ENCODE measurements at places on chromosomes 13 and 19. TPM values are rescaled to one million over a fixed set of nuclear protein-coding genes. Genes with fewer than 3 reads are reported as not detected.
A peak's percentile ranks its signal among the peaks of the same experiment; 100 is the strongest.

Gene PSG6
- total RNA-seq: not detected

Gene ITGBL1
- total RNA-seq: 2.4 TPM

Gene FREM2
- total RNA-seq: 0.20 TPM

Gene CLDND2
- not detected for total RNA-seq

Gene PCDH17
- 7.4 TPM for total RNA-seq

DNA sequence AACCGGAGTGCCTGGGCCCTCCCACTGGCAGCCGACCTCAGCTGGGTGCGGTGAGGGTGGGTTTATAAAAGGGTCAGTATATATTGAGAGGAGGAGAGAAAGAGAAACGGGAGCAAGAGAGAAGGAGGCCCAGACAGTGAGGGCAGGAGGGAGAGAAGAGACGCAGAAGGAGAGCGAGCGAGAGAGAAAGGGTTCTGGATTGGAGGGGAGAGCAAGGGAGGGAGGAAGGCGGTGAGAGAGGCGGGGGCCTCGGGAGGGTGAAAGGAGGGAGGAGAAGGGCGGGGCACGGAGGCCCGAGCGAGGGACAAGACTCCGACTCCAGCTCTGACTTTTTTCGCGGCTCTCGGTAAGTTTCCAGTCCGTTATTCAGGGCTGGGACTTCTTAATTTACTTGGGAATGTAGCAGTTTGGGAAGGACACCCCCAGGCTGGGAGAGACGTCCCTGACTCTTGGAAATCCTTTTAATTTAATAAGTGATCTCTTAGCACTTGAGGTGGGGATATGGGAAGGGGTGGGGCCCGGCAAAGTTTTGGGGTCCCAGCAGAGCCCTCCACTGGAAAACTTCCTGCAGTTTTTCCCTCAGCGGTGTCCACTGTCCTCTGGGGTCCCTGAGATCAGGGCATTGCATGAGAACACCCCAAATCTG, at the start of gene EMP3:
Gene EMP3 (plus strand): TSS at position 288 of the 646 bp plus-strand sequence. CDS start 1,293 bp downstream, outside the sequence.
- H3K36me3 ChIP-seq: peaks cover 6% of the 10 kb centered on the region
- peak within 1 kb of the TSS; percentile 84 for H3K27ac ChIP-seq
- peak within 1 kb of the TSS; percentile 57 for H3K4me3 ChIP-seq
- H3K4me1 ChIP-seq: peaks cover 55% of the 10 kb centered on the region
- no peaks in the 10 kb centered on the region for H3K27me3 ChIP-seq

DNA sequence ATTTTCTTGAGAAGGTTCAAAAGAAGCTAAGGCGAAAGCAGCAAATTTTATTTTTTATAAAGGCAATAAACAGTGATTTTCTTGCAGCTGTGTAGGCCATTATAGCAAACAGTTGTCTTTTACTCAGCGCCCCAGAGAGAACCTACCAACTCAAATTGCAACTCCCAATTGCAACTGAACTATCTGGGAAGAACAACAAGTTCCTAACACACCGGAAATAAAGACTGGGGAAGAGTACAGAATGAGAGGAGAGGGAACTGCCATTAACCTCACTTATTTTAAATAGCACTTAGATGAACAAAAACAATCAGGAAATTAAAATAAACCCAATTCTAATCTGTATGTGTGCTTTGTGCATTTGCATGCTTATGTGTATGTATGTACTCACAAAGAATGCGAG, 171.1 kb downstream of the KCTD12 start:
- H3K36me3 ChIP-seq: no peaks in the 10 kb centered on the region
- no peaks in the 10 kb centered on the region for H3K27me3 ChIP-seq
- no peak for DNase-seq
- H3K27ac ChIP-seq: no peak overlapping the region
- H3K4me3 ChIP-seq: no peak overlapping the region
- no peaks in the 10 kb centered on the region for H3K4me1 ChIP-seq

DNA sequence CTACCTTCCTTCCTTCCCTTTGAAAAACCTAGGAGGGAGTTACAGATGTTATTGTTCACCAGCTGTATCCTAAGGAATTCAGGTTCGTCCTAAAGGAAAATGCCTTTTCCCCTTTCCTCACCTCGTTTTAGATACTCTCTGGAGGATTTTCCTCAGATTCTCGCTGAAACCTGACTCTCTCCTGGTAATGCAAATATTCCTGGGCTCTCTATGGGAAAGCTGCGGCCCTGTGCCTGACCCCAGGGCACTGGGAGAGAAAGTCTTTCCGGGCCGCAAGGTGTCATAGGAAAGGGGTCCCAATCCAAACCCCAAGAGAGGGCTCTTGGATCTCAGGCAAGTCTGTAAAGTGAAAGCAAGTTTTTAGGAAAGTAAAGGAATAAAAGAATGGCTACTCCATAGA, 13.1 kb upstream of the OR1M1 start:
- no peak for DNase-seq
- H3K4me1 ChIP-seq: peaks cover 10% of the 10 kb centered on the region
- no peaks in the 10 kb centered on the region for H3K27me3 ChIP-seq

- no peaks in the 10 kb centered on the region for H3K36me3 ChIP-seq
- no peaks in the 10 kb centered on the region for H3K4me1 ChIP-seq
- no peak overlapping the region for H3K27ac ChIP-seq
- DNase-seq: no peak
- H3K4me3 ChIP-seq: no peak overlapping the region
These were observed 76.3 kb upstream of the TRPC4 start for GRCh38 chr13:37945651-37946575.

- H3K27ac ChIP-seq: peak overlapping the region; percentile 67
- no peaks in the 10 kb centered on the region for H3K4me1 ChIP-seq
- no peaks in the 10 kb centered on the region for H3K27me3 ChIP-seq
- no peak overlapping the region for H3K4me3 ChIP-seq
- DNase-seq: no peak
- H3K36me3 ChIP-seq: peaks cover 22% of the 10 kb centered on the region
These were observed 114.4 kb downstream of the ZAR1L start for GRCh38 chr13:32200741-32201140.

GRCh38 chr13:26956522-26957142, 196.0 kb upstream of the GPR12 start:
- no peak overlapping the region for H3K4me3 ChIP-seq
- DNase-seq: no peak
- no peaks in the 10 kb centered on the region for H3K4me1 ChIP-seq
- H3K36me3 ChIP-seq: no peaks in the 10 kb centered on the region
- H3K27me3 ChIP-seq: no peaks in the 10 kb centered on the region
- H3K27ac ChIP-seq: no peak overlapping the region

- H3K4me1 ChIP-seq: no peaks in the 10 kb centered on the region
- H3K4me3 ChIP-seq: no peak overlapping the region
- H3K27ac ChIP-seq: no peak overlapping the region
- no peaks in the 10 kb centered on the region for H3K27me3 ChIP-seq
These were observed 9.6 kb downstream of the TSSK6 start for GRCh38 chr19:19505669-19506326.

DNA sequence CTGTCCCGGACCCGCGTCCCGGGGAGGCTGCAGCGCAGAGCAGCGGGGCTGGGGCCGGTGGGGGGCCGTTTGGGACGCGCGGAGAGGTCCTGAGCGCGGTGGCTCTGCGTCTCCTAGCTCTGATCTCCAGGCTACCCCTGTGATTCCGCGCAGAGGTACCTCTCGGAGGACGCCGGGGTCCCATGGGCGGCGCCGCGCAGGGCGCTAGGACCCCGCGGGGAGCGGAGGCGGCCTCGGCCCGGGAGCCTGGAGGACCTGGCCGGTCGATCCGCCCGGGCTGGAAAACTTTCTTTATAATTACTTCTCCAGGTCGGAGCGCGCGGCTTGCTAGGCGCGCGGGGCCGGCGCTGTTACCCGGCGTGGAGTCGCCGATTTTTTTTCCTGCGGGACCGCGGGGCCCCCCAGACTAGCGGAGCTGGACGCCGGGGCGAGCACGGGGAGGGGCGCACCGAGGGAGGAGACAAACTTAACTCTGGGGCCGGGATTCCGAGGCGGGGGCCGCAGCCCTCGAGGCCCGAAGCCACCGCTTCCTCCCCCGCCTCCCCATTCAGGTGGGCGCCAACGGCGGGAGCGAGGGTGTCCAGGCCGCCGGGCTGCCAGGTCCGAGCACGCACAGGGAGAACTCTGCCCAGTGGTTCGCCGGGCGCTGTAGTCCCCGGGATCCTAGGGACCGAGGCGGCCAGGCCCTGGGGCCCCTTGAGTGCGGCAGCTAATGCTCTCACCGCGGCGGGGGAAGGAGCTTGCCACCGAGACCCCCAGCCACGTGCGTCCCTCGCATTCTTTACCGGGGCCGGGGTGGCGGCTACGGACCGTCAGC, 848 bp upstream of the CEBPA start:
- peak overlapping the region; percentile 48 for H3K27ac ChIP-seq
- no peaks in the 10 kb centered on the region for H3K27me3 ChIP-seq
- H3K4me1 ChIP-seq: no peaks in the 10 kb centered on the region
- H3K36me3 ChIP-seq: no peaks in the 10 kb centered on the region
- H3K4me3 ChIP-seq: peak overlapping the region; percentile 61

DNA sequence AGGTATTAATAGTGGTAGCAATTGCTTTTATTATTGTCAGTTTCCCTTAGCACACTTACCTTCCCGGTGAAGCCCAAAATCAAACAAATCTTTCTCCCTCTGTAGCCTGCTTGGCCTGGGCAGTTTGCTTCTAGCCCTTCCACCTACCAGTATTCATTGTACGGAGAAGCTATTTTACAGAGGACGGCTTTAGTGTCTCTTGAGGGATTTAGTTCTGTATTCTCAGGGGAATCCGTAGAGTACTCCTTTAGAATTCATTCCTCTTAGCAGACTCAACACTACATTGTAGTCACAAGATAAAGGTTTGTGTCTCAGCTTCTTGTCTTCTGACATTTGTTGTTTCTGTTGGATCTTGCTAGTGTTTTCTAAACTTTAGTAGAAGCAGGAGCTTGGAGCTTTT, 24.1 kb upstream of the WTIP start:
- H3K4me1 ChIP-seq: peaks cover 31% of the 10 kb centered on the region
- no peak for DNase-seq
- no peak overlapping the region for H3K4me3 ChIP-seq
- peaks cover 48% of the 10 kb centered on the region for H3K36me3 ChIP-seq

- H3K4me1 ChIP-seq: no peaks in the 10 kb centered on the region
- H3K4me3 ChIP-seq: no peak overlapping the region
- no peaks in the 10 kb centered on the region for H3K36me3 ChIP-seq
- peaks cover 36% of the 10 kb centered on the region for H3K27me3 ChIP-seq
These were observed 16.3 kb upstream of the TCF3 start for GRCh38 chr19:1668486-1669270.

GRCh38 chr19:4491446-4491845, 19.3 kb downstream of the HDGFL2 start:
- no peaks in the 10 kb centered on the region for H3K27me3 ChIP-seq
- no peak for DNase-seq
- no peak overlapping the region for H3K4me3 ChIP-seq
- H3K4me1 ChIP-seq: peaks cover 4% of the 10 kb centered on the region
- H3K27ac ChIP-seq: no peak overlapping the region

DNA sequence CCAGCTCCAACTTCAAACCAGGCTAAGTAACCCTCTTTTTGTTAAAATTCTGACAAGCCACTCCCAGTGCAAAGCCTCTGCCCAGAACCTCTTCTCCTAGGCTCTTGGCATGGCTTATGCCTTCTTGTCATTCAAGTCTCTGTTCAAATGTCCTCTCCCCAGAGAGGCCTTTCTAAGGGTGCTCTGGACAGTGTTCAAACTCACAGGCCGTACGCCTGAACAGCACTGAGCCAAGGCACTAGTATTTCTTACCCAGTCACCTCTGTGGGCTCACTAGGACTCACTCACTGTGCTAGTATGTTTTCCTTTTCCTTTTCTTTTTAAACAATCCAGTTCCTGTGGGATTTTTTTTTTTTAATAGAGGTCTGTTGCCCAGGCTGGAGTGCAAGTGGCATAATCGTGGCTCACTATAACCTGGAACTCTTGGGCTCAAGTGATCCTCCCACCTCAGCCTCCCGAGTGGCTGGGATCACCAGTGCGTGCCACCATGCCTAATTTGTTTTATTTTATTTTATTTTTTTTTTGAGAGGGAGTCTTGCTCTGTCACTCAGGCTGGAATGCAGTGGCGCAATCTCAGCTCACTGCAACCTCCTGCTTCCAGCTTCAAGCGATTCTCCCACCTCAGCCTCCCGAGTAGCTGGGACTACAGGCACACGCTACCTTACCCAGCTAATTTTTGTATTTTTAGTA, 2.3 kb upstream of the ASF1B start:
- DNase-seq: no peak
- no peak overlapping the region for H3K4me3 ChIP-seq
- H3K27me3 ChIP-seq: no peaks in the 10 kb centered on the region
- peak overlapping the region; percentile 90 for H3K27ac ChIP-seq

- H3K4me1 ChIP-seq: no peaks in the 10 kb centered on the region
- no peak for DNase-seq
- H3K27me3 ChIP-seq: no peaks in the 10 kb centered on the region
- H3K36me3 ChIP-seq: no peaks in the 10 kb centered on the region
These were observed 31.7 kb upstream of the ZNF507 start for GRCh38 chr19:32313569-32314265.

DNA sequence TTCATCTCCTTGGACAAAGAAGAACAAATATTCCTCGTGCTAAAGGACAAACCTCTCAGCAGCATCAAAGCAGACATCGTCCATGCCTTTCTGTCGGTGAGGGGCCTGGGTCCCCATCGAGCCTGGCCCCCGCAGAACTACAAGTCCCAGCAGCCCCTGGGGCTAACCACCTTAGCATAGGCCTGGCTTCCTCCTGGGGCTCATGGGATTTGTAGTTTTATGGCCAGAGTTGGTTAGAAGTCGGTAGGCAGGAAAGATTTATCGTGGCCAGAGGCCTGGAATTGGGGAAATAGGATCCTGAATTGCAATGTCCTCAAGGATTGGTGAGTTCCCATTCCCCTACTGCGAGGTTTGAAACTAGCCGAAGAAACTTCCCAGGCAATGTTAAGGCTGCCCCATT, 19.6 kb downstream of the TMEM150B start:
- H3K4me1 ChIP-seq: no peaks in the 10 kb centered on the region
- no peak for DNase-seq
- no peak overlapping the region for H3K4me3 ChIP-seq
- H3K36me3 ChIP-seq: peaks cover 32% of the 10 kb centered on the region
- H3K27ac ChIP-seq: no peak overlapping the region

GRCh38 chr19:1997353-1998233, 17.9 kb downstream of the BTBD2 start:
- H3K4me1 ChIP-seq: no peaks in the 10 kb centered on the region
- no peak for DNase-seq
- H3K36me3 ChIP-seq: peaks cover 24% of the 10 kb centered on the region
- H3K4me3 ChIP-seq: no peak overlapping the region
- H3K27ac ChIP-seq: no peak overlapping the region

- no peak for DNase-seq
- H3K36me3 ChIP-seq: no peaks in the 10 kb centered on the region
- H3K27ac ChIP-seq: no peak overlapping the region
- no peaks in the 10 kb centered on the region for H3K4me1 ChIP-seq
- H3K27me3 ChIP-seq: no peaks in the 10 kb centered on the region
- no peak overlapping the region for H3K4me3 ChIP-seq
These were observed 80.4 kb downstream of the DLEU7 start for GRCh38 chr13:50762969-50763567.

DNA sequence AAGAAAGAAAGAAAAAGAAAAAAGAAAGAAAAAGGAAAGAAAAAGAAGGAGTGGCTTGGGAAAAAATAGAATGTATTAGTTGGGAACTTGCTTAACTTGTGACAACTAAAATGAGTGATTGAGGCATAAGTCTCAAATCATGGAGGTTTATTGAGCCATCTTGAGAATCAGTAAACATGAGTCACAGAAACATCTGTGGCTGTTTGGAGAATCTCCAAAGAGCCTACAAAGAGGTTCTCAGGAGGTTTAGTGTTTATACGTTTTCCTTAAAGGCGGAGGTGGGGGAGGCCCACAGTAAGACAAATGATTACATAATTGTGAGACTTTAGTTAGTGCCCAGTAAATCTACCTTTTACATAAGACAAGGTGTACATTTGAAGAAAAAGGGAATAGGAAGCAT, 38.6 kb downstream of the WDR87 start:
- DNase-seq: no peak
- H3K4me3 ChIP-seq: no peak overlapping the region
- H3K27me3 ChIP-seq: no peaks in the 10 kb centered on the region
- H3K4me1 ChIP-seq: no peaks in the 10 kb centered on the region
- H3K36me3 ChIP-seq: no peaks in the 10 kb centered on the region

Measured in right atrium auricular region (tissue), 2 donors.